ENCODE measurements at places on chromosomes 12 and 14.

DNA sequence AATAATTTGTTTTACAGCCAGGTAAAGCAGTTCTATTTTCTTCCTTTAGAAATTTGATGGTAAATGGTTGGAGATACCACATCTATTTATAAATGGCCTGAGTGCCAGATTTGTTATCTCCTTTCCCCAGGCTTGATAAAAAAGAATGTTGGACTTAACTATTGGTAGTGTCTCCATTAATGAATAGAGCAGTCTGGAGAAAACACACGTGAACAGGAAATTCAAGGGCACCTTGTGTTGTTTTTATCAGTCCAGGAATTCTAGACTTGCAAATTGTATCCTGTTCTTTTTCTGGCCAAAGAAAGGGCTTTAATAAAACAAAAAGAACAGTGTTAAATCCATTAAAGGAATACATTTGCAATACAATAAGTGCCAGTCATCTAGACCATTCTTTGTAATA, 40.8 kb upstream of the BMAL2 start:
- no peak for DNase-seq

GRCh38 chr12:50042693-50043092, 14.7 kb upstream of the ASIC1 start:
- no peak for DNase-seq

DNA sequence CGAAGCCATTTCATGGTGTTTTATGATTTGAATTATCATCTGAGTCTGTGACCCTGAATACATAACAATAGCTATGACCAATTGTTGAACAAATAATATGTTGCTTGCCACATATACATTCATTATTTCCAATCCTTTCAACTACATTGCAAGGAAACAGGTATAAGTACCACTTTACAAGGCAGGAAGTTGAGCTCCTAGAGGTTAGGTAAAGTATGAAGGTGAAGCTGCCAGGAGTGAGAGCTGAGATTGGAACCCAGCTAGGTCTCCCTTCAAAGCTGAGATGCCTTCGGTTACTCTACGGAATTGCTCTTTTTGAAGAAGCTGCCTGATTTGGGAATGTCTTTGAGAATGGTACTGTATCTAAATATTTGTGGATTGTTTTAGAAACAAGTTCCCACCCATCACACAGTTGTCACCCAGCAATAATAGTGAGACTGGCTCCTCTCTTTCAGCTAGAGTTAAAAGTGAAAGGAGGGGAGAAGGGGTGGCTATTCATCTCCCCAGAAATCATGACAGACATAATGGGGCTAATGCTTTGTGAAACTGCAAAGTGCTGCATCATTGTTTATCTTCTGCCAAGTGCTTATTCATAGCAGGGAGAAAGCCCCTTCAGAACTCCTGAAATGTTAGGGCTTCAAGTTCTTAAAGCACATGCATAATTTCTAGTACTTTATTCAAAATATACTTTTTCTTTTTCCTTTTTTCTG, 75.9 kb upstream of the AMIGO2 start:
- DNase-seq, result no peak

DNA sequence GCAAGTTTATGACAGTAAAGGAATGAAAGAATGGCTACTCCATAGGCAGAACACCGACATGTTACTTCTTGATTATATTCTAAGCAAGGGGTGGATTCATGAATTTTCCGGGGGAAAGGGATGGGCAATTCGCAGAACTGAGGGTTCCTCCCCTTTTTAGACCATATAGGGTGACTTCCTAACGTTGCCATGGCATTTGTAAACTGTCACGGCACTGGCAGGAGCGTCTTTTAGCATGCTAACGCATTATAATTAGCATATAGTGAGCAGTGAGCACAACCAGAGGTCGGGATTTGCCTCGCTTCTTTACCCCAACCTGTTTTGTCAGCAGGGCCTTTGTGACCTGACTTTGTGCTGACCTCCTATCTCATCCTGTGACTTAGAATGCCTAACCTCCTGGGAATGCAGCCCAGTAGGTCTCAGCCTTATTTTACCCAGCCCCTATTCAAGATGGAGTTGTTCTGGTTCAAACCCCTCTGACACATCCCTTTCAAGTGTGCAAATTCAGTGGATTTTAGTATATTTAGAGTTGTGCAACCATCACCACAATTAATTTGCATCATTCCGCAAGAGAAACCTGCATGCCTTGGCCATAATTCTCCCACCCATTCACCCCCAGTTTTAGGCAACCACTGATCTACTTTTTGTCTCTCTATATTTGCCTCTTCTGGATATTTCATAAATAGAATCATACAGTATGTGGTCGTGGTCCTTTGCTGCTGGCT, 27.4 kb downstream of the PALS1 start:
- peak; percentile 42 for DNase-seq

DNA sequence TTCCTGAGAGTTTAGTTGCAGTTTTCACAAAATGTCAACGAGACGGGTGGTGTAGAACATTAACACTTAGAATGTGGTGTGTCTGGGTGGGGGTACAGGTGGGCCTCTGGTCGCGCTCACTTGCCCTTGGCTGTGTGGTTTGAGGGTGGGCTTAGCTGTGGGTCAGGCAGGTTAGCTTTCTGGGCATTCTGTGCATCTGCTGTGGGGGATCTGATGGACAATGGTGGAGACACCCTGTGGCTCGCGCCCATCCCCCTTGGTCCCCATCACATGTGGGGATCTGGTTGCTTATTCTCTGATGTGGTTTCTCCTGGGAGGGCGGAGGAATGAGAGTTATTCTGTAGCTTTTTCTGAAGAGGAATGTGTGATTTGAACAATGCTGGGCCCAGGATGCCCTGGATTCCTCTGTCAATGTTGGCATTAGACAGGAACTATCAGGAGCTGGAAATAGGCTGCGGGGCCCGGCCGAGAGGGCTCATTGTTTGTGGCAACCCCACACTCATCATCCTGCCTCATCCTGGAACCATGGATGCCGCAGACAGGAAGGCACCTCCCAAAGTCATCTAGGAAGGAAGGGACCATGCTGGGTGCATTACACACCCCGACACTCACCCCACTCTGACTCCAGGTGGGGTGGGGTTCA, 101.6 kb downstream of the TSPAN9 start:
- DNase-seq, result peak; percentile 64

DNA sequence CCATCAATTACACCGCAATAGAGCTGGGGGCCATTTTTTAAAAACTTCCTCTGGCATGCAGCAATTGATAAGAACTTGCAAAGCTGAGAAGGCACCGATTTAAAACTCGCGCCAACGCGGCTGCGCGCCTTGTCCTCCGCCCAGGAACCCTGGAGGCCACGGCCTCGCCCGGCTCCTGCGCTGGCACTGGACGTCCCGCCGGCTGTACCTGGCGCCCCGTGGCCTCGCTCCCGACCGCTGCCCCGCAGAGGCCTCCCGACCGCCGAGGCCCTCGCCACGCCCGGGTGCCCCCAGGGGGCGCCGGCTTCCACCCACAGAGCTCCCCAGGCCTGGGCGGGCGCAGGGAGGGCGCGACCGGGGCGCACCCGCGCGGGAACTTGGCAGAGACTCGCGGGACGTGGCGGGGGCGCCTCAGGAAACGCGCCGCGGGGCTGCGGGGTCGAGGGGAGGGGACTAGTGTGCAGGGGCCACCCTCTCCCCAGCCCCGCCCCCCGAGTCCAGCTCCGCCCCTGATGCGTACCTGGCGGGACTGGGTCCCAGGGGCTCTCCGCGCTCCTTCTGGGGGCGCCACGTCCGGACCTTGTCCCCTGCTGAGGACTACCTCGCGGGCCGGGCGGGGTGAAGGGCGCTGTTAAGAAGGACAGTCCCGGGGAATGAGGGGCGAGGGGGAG, 65.7 kb downstream of the TNFAIP2 start:
- peak; percentile 88 for DNase-seq

GRCh38 chr12:68210875-68211274, 14.7 kb downstream of the IL26 start:
- DNase-seq, result no peak

DNA sequence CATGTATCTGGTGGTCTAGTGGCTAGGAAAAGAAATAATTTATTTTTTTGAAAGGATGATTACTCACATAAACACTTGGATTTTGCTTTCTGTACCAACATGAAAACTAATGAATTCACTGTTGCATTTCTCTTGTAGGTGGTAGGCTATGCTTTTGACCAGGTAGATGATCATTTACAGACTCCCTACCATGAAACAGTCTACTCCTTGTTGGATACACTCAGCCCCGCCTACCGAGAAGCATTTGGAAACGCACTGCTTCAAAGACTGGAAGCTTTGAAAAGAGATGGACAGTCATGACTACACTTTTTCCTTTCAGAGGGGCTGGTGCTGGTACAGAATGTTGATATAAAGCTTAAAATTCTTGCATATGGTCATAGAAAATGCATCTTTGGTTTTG, 6.5 kb upstream of the AK7 start:
- DNase-seq, result no peak

DNA sequence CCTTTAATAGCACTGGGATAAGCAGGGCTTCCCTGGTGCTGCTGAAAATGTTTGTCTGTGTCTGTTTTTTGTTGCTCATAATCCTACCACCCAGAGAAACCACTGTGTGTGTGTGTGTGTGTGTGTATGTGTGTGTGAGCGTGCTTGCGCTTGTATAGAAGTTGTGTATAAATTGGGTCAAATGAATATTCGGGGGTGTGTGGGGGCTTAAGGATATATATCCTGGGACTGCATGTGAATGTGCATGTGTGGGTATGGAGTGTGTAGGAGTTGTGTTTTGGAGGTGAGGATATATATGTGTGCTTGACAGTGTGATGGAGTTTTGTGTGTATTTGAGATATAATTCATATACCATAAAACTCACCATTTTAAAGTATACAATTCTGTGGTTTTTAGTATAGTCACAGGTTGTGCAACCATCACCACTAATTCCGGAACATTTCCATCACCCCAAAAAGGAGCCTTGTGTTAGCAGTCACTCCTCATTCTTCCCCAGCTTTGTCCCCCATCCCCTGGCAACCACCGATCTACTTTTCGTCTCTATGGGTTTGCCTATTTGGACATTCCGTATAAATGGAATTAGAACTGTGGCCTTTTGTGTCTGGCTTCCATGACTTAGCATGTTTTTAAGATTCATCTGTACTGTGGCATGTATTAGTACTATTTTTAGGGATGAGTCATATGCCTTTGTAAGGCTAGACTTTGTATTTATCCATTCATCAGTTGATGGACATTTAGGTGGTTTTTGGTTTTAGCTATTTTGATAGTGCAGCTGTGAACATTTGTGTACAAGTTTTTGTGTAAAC, 25.6 kb downstream of the TCTN1 start:
- no peak for DNase-seq

DNA sequence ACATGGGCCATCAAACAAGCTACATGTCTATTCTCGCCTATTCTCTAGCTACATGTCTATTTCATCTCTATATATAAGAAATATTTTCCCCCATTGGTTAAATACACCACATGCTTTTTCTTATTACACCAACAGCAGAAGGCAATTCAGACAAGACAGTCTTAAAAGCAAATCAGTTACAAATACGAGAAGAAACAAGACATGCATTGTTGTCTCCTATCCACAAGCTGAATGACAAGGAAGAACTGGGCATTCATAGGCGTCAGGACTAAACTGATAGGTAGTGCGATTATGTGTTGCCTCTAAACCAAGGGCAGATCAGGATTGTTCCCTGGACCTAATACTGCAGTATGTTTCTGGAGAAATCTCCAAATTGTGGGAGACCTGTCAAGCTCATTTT, 19.4 kb downstream of the SLC2A13 start:
- DNase-seq, result no peak

DNA sequence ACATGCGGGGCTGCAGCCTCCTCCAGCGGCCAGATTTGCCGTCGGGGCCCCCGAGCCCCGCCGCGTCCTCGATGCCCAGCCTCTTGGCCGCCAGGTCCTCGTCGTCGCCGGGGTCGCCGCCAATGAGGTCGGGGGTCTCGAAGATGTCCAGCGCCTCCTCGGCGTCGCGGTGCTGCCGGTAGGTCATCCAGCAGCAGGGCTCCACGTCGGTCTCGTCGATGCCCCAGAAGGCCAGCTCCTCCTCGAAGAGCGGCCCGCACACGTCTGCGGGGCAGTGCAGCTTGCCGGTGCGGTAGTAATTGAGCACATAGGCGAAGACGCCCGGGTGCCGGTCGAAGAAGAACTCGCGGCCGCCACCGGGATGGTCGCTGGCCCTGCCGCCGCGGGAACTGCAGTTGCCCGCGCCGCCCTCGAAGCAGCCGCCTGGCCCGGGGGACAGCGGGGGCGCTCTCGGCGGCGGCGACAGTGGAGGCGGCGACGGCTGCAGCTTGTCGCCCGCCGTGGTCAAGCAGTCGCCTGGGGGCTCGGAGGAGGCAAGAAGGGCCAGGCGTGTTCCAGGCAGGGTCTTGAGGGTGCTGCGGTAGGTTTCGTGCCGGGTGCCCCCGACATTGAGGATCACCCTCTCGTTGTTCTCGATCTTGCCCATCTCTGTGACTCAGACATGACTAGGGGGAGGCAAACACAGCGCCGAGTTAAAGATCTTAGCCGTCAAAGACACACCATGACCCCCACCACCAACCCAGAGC, 2.1 kb downstream of the KCNC2 start:
- no peak for DNase-seq

GRCh38 chr14:47966076-47966810, 290.8 kb upstream of the MDGA2 start:
- DNase-seq, result no peak

- peak; percentile 91 for DNase-seq
Observed at GRCh38 chr12:69290545-69291277, 51.3 kb downstream of the CPSF6 start.

DNA sequence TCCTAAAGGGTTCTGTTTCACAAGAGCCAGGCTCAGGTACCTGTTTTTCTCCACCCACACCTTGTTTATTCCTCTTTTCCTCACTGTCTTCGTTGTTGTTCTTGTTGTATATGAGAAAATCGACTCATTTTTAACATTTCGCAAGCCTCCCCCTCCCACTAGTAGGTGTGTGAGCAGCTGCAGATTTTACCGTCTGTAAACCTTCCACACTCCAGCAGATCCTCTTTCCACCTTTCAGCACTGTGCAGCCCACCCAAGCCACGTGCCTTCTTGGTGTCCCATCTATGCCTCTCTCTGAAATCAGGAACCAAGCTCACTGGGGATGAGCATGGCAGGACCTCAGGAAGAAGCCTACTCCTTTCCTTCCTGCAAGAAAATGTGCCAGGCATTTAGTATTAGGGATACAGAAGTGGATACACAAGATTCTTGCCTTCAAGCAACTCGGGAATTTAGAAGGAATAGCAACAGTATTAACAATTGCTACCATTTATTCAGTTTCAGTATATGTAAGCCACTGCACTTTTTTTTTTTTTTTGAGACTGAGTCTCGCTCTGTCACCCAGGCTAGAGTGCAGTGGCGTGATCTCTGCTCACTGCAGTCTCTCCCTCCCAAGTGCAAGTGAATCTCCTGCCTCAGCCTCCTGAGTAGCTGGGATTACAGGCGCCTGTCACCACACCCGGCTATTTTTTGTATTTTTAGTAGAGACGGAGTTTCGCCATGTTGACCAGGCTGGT, 113.6 kb downstream of the CHST11 start:
- no peak for DNase-seq

DNA sequence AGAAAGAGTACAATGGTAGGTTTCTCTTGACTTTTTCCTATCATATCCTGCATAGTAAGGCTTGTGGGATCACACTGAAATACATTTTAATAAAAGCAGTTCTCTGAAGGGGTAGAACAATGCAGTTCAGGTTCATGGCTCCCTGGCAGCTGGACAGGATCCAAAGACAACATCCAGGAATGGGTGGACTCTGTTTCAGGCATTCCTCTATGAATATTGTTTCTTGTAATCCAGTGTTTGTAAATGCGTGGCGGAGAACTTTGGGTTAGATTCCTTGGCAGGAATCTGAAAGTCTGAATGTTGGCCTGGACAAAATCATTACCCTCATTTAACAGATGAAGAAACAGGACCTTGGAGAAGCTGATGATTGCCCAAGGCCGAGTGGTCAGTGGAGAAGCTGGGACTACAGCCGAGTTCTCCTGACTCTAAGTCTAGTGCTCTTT, 43.5 kb downstream of the SYNE2 start:
- DNase-seq, result peak; percentile 71

Data from trophoblast cell (in vitro differentiated cells and primary cell).